NCI-H1417 (cell line): ENCODE measurements at places on chromosomes 12 and 14.

DNA sequence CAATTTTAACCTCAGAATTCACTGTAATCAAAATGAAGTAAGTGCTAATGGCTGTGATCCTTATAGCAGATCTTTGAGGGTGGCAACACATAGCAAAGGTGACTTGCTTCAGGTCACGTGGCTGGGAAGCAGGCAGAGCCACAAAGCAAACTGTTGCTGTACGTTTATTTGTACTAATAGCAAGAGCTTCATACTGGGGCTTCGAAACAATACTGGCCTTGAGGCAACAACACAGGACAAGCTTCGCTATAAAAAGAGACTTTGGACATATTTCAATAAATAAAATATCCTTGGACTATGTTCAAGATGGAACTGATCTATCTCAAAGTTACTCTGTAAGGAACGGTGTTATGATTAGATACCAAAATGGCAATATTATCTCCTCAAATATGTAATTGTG is 44.6 kb downstream of the MSRB3 start:
- DNase-seq: no peak

- DNase-seq: no peak
Observed at GRCh38 chr12:115818973-115819372, 458.5 kb downstream of the MED13L start.

DNA sequence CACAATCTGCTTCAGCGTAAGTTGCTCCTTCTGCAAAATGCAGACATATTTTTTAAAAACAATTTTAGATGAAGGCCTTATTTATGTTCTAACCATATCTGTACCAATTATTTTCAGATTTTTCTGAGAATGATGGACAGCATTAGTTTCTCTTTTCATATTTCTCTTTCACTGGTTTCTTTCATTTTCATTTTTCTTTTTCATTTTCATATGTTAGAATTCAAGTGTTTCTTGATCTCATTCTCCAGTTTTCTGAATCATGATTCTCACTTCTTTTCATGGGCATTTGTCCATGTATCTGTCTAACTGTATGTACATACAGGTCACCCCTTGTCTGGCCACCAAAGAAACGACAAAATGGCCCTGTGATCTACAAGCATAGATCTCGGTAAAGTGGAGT is 346.6 kb downstream of the NAV3 start:
- no peak for DNase-seq

DNA sequence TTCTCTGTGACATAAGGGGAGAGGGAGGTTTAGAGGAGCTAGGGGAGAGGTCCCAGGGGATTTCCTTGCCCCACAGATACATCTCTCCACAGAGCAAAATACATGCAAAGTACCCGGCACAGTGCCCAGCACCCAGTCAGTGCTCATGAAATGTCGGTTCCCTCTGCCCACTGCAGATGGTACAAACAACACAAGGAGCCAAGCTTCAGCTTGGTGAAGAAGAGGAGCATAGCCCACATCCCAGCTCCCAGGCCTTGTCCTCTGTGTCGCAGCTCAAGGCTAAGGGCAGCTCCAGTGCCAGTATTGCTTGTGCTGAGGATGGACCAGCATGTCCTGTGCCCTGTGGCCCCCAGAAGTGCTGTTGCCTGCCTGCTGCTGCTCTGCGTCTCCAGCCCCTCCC is 35.0 kb upstream of the FKBP4 start:
- DNase-seq: no peak

DNA sequence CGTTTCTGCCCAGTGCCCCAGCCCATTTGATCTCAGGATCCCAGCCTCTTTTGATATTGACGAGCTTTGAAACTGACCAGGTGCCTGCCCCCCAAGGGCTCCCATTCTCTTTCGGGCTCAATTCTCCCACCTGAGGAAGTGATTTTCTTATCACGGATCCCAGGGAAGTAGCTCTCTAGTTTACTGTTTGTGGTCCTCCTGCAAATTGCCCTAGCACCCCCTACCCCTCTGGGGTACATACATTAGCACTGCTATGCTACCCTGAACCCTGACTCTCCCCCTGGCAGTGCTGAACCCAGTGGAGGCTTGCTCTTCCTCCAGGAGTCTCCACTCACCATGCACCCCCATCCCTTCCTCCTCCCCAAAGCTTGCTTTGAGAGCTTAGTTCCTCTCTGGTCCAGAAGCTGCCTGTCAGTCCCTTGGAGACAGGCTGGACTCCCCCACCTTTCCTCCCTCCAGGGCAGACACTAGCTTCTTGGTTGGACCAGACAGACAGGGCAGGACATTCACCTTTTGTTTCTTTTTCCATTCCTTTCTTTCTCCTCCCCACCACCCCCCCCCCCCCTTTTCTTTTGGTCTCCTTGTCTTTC is 4.4 kb upstream of the TBX3 start:
- DNase-seq: no peak

- DNase-seq: no peak
Observed at GRCh38 chr12:8841778-8842177, 19.4 kb downstream of the A2ML1 start.

DNA sequence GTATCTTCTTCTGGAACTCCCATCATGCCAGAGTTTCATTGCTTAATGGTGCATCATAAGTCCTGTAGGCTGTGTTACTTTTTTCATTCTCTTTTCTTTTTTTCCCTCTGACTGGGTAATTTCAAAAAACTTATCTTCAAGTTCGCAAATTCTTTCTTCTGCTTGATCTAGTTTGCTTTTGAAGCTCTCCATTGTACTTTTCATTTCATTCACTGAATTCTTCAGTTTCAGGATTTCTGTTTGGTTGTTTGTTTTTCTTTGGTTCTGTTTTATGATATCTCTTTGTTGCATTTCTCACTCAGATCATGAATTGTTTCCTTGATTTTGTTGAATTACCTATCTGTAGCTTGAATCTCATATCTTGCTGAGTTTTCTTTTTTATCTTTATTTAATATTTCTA is 83.3 kb upstream of the PRMT8 start:
- DNase-seq: no peak

- DNase-seq: no peak
Observed at GRCh38 chr12:39595928-39596327, 23.7 kb downstream of the ABCD2 start.

DNA sequence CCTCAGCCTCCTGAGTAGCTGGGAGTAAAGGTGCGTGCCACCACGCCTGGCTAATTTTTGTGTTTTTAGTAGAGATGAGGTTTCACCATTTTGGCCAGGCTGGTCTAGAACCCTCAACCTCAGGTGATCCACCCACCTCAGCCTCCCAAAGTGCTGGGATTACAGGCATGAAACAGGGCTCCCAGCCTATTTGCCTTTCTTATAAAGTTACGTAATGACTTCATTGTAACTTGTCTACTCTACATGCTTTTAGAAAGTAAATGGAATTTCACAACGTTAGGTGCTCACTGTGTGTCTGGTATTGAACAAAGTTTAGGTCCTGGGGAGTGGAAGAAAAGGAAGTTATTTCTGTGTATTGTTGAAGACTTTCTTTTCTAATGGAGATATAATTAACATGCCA is 12.5 kb downstream of the CFAP251 start:
- DNase-seq: no peak

GRCh38 chr12:89427508-89428156 is 75.3 kb upstream of the DUSP6 start:
- no peak for DNase-seq

GRCh38 chr12:81141217-81141616 is 63.3 kb downstream of the ACSS3 start:
- no peak for DNase-seq

- DNase-seq: peak; percentile 50
Observed at GRCh38 chr12:101490286-101490920, 15.3 kb downstream of the SPIC start.

DNA sequence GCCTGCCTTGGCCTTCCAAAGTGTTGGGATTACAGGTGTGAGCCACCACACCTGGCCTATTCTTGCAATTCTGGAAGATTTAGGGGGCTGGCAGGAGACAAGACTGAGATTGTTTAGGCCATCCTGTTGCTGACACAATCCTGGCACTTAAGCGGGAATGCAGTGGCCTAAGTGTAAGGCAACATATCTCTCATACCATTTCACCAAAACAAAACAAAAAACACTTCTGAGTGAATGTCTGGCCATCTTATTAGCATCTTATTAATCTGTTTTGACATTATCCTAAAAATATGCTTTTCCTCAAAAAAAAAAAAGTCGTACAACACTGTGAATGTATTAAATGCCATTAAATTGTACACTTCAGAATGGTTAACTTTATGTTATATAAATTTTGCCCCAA is 67.6 kb downstream of the DENND5B start:
- no peak for DNase-seq

DNA sequence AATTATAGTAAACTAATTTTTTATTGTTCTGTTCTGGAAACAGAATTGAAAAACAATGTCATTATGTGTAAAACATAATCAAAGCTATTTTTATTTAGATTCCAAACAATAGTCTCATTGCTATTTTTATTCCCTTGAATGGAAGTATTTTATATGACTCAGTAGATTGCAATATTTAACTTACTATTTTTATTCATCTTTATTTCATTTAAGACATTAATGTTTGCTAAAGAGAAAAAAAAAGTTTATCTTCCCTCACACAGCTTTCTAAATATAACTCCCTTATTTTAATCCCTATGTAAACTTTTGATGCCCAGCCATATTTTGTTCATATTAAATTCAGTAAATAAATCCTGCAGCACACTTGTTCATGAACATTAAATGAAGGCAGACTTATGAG is 622.4 kb downstream of the SLC6A15 start:
- no peak for DNase-seq

- DNase-seq: no peak
Observed at GRCh38 chr12:52359621-52360061, 7.6 kb downstream of the KRT85 start.

DNA sequence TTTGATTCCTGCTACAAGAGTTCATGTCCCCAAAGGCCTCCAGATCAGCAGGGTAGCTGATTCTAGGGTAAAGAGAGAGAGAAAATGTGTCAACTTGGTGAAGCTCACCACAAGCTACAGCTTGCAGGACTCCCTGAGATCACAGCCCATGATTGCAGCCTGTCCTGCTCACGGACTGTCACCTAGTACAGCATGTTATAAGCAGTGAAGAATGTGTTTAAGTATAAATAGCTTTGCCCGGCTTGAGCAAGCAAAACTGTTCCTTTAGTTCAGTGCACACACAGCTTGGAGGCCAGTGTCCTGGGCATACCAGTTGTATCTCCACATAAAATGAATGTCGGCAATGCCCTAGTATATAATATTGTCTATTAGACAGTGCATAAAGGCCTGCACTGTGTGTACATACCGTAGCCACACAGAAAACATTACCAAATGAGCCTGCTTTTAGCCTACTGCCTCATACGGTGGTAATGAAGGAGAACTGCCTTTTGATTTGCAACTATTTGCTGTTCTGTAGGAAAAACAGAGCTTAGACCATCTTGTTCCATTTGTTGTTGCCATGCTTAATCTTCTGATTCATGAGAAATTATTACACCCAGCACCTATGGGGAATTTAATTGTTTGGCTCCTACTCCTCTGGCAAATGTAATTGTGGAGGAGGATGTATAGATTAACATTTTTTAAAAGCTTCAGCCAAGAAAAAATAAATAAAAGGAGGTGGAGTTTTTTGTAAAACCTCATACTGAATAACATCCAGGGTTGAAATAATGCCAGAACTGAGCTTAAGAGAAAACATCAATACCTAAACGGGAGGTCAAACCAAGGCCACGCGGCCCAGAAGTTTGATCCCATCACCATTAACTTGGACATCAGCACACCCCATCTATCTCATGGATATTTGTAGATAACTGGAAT is 108.1 kb upstream of the G2E3 start:
- DNase-seq: peak; percentile 53

DNA sequence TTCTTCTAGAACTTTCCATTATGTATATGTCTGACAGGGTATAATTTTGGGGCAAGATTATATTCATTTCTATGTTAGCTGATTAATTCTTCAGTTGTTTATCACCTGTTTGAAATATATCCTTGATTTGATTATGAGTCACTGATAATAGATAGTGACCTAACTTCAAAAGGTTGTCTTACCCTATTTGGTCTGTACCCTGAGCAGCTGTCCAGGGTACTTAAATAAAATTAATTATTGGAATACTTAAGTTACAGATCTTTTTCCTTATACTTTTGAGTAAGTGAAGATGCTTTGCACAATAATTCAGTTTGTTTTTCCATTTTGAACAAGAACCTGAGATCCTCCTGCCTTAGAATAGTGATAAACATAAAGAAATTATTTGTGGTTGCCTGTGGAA is 13.2 kb upstream of the NPAS3 start:
- no peak for DNase-seq

- no peak for DNase-seq
Observed at GRCh38 chr14:20661197-20661596, 19.7 kb upstream of the OR6S1 start.

GRCh38 chr12:79121486-79121885 is 256.9 kb downstream of the SYT1 start:
- DNase-seq: no peak

DNA sequence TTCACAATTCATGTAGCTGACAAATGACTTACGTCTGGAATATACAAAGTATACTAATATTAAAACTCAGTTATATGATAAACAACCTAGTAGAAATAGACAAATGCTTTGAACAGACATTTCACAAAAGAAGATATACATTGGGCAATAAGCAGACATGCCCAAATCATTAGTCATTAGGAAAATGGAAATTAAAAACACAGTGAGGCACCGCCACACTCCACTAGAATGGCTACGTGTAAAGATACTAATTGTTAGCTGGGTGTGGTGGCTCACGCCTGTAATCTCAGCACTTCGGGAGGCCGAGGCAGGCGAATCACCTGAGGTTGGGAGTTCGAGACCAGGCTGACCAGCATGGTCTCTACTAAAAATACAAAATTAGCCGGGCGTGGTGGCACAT is 248.9 kb upstream of the TMEM132C start:
- no peak for DNase-seq

GRCh38 chr12:14418451-14418890 is 53.0 kb downstream of the ATF7IP start:
- no peak for DNase-seq

DNA sequence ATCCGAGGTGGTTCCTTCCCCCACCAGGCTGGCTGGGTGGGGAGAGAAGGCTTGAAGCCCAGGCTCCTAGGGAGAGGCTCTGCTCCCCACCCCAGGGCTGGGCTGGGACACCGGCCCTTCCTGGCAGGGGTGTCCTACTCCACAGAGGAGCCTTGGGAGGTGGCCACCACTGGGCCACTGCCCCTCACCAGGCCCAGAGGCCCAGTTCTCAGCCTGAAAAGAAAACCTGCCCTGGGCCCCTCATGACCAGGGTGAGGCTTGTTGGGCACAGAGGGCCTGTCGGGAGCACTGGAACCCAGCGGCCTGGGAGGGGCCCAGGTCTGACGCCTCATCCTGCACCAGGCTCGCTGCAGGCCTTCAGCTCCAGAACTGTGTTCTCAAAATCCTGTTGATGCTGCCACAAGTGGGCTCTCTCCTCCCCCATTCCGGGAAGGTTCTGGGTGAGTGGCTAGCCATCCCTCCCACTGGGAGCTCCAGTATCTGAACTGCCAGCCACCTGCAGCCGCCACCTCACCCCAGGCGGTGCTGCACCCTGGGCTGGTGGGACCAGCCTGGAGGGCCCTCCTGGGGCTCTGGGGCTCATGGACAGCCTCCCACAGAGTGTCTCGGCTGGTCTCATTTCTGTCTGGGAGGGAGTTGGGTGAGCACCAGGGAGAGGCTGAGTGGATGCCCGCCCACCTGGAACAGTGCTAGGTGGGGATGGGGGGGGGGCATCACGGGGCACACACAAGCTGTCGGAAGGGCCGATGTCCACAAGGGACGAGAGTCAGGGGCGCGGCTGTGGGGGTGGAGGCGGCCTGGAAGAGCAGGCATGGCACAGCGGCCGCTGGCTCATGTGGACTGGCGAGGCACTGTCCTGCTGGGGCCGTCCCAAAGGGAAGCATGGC is 11.8 kb downstream of the BAG5 start:
- DNase-seq: peak; percentile 88
